ENCODE measurements at places on chromosomes 3 and 15.

- DNase-seq, result no peak
Measured at GRCh38 chr3:43906849-43907507, 216.2 kb downstream of the ABHD5 start.

GRCh38 chr3:173399044-173399443 lies 1.5 kb downstream of the NLGN1 start:
- no peak for DNase-seq

DNA sequence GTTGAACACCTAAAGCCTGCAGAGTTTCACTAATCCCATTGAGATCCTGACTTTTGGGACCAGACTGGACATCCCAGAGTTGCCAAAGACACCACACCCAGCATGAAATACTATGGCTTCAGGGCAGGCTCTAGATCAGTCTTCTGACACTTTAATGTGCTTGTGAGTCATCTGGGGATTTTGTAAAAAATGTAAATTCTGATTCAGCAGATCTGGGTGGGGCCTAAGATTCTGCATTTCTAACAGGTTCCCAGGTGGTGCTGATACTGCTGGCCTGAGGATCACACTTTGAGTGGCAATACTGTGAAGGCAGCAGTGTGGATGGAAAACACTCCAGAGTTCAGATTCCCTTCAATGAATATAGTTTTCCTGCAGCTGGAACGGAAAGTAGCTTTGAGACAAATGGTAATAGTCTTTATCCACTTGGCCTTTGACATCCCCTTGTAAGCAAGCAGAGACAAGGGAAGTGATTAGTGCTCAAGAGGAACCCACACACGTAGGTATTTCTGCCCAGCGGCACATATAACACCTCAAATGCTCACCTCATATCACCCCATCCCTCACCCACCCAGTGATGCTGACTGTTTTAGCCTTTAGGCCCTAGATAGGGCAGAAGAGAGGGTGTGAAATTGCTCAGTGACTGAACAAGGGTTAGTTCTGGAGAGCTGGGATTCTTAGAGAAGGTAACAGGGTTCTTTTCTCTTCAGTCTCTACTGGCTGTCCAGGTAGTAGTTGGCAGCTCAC lies 51.5 kb upstream of the GSK3B start:
- DNase-seq, result peak; percentile 66

- no peak for DNase-seq
Measured at GRCh38 chr3:193744048-193744821, 151.2 kb downstream of the OPA1 start.

DNA sequence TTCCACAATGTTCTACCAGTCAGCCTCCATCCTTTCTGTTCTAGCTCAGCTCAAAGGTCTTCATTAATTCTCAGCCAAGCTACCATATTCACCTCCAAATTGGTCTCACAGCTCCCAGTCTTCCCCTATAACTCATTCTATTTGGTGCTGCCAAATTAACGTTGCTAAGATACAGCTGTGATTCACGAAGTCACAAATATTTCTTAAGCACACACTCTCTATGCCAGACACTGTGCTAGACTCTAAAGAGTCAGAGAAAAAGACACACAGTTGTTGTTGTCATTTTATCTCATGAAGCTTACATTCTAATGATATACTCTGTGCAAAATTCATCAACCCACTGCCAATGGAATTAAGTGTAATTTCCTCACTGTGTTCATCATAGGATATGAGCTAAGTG lies 102.8 kb downstream of the FRMD5 start:
- no peak for DNase-seq

GRCh38 chr3:152330559-152330958 lies 61.8 kb downstream of the MBNL1 start:
- no peak for DNase-seq

DNA sequence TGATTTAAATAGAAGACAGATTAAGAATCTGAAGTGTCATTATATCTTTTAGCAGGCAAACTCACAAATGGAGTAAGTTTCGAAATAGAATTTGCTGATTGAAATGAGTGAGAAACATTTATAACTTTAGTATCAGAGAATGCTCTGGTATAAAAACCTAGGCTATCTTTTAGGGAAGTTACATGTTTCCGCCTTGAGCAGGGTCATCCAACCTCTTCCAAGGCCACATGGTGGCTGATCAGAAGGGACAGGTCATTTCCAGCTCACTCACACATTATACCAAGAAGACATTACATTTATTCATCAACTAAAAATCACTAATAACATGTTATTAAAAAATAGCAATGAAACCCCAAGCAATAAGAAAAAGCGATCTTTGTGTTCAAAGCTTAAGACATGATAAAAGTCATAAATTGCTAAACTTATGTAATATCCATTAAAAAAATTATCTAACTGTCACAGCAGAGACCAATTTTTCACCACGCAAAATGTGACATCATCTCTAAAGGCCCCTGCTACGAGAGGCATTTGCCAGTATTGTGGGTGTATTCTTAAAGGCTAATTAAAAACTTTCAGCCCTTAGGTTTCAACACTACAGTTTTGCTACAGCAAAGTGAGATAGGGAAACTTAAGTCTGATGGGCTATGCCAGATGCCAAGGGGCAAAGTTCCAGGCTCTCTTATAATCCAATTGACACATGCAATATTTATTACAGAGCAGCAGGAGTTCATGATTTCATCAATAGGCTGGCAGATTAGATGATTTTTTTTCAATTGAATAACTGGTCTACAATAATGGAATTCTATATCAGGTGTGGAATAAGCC lies 240.4 kb upstream of the TBL1XR1 start:
- DNase-seq, result no peak

DNA sequence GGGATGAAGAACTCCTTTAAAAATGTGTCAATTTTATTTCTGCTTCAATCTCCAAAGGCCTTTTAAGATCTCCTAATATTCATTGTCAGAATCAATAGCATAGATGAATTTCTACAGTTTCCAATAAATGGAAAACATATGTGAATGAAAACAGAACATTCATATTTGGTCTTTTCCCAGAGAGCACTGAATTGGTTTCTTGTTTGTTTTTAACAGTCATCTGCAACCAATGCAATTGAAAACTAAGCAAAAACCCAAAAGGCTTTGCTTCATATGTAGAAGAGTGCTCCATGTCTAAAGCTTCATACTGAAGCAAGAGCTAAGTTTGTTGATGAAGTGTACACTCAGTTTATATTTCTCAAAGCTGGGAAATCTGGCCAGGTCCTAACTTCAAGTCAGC lies 426.5 kb upstream of the CDIN1 start:
- no peak for DNase-seq

- DNase-seq, result no peak
Measured at GRCh38 chr3:46646700-46647099, 34.4 kb downstream of the FAM240A start.
